ENCODE measurements at places on chromosomes 2 and 18.

- H3K4me3 ChIP-seq: no peak overlapping the region
- no peak for DNase-seq
- H3K4me1 ChIP-seq: peaks cover 53% of the 10 kb centered on the region
- no peaks in the 10 kb centered on the region for H3K27me3 ChIP-seq
- H3K27ac ChIP-seq: peak overlapping the region; percentile 37
These were observed 35.9 kb downstream of the ZFP36L2 start for GRCh38 chr2:43190311-43191052.

DNA sequence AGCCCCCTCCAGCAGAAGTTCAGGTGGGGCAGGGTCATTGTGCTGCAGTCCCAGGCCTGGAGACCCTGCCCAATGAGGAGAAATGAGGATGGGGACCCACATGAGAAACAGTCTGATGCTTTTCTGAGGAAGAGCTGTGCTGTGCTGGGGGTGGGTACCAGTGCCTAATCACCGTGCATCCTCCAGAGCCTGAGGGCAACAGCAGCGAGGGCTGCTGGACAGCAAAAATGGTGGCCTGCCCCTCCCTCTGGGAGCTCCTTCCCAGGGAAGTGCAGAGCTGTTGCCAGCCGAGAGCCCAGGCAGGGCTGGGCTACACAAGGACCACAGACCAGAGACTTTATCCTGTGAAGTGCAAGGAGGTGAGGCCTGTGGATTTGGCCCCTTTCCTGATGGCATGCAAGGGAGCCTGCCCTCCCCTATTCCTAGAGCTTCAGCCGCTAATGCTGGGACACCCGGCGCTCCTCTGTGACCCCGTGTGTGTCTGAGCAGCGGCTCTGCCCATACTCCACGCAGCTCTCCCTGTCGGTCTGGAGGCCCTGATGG lies 134.8 kb downstream of the DSEL start:
- no peak overlapping the region for H3K4me3 ChIP-seq
- no peak for DNase-seq
- no peaks in the 10 kb centered on the region for H3K27me3 ChIP-seq
- no peak overlapping the region for H3K27ac ChIP-seq
- H3K36me3 ChIP-seq: no peaks in the 10 kb centered on the region

DNA sequence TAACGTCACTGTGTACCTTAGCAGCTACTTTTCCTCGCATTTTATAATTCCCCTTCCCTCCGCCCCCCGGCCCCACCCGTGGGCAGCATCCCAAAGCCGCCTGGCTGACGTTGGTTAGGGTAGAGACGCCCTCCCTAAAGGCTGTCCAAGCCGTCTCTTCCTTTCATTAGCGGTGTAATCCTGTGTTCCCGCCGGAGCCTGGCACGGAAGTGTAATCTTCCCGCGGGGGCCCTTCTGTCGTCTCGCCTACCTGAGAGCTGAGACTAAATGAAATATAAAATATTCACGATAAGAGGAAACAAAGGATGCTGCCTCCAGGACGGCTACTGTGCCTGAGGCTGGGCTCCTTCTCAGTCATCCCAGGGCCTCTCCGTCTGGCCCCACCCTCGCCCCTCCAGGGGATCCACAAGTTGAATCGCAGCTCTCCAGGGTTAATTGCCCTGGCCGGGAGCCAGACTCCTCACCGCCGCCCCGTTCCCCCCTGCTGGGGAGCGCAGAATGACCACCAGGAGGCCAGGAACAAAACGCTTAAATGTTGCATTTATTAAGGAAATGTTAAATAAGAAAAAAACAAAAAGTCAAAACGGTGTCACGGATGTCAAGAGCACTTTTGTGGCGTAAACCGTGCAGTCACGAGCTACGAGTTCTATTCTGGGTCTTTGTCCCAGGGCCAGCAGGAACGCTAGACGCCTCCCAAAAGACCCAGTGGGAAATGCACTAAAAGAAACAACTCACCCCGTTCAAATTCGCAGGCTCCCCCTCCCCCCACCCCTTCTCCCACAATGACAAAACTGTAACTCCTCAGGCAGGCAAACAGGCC lies 1.5 kb downstream of the RPRM start:
- H3K4me3 ChIP-seq: peak overlapping the region; percentile 90
- H3K27ac ChIP-seq: no peak overlapping the region
- H3K4me1 ChIP-seq: peaks cover 15% of the 10 kb centered on the region
- H3K27me3 ChIP-seq: peaks cover 63% of the 10 kb centered on the region
- no peaks in the 10 kb centered on the region for H3K36me3 ChIP-seq

GRCh38 chr18:46723856-46724415 lies 32.9 kb downstream of the ST8SIA5 start:
- no peaks in the 10 kb centered on the region for H3K36me3 ChIP-seq
- peaks cover 25% of the 10 kb centered on the region for H3K27me3 ChIP-seq
- H3K4me1 ChIP-seq: peaks cover 2% of the 10 kb centered on the region
- no peak overlapping the region for H3K4me3 ChIP-seq
- H3K27ac ChIP-seq: no peak overlapping the region

GRCh38 chr18:68735483-68736343 lies 20.8 kb upstream of the TMX3 start:
- DNase-seq: no peak
- peaks cover 14% of the 10 kb centered on the region for H3K27me3 ChIP-seq
- no peak overlapping the region for H3K27ac ChIP-seq

DNA sequence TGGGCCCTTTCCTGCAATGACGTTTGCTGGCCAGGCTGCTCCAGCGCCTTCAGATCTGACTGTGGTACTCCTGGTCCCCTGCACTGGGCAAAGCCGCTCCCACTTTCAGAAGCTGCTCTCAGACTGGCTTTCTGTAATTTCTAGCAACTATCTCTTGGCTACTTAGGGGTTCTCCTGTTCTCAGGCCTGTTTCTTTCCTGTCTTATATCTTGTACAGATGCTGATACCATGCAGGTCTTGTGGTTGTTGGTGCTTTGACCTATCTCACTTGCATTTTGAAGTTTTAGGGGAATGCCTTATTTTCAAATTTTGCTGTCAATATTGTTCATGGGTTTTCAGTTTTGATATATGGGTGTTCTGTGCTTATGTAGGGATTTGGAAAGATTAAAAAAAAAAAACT lies 145.8 kb downstream of the CLIP4 start:
- H3K27ac ChIP-seq: no peak overlapping the region
- no peaks in the 10 kb centered on the region for H3K36me3 ChIP-seq
- H3K4me3 ChIP-seq: no peak overlapping the region
- peaks cover 42% of the 10 kb centered on the region for H3K27me3 ChIP-seq
- DNase-seq: no peak
- H3K4me1 ChIP-seq: peaks cover 3% of the 10 kb centered on the region

DNA sequence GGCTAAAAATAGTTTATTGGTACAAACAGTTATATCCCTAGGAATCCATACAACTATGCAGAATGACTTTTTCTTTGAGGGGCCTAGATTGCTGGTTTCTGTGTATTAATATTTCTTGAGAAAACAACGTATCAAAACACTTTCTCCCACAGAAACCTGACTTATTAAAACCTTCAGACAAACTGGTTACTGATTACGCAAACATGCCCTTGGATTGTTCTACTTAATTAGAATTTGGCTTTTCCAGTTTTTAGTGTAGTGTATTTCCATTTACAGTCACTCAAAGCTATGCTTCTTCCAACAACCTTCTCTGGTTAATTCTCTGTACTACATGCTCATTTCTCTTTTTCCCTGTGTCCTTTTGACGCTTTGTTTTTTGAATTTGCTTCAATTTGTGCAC lies 20.0 kb downstream of the VAPA start:
- H3K27ac ChIP-seq: no peak overlapping the region
- H3K36me3 ChIP-seq: no peaks in the 10 kb centered on the region
- H3K4me1 ChIP-seq: peaks cover 11% of the 10 kb centered on the region
- DNase-seq: no peak
- H3K4me3 ChIP-seq: peak overlapping the region; percentile 52

GRCh38 chr2:2871480-2872308 lies 505.9 kb downstream of the EIPR1 start:
- H3K27ac ChIP-seq: peak overlapping the region; percentile 29
- H3K27me3 ChIP-seq: no peaks in the 10 kb centered on the region
- H3K4me3 ChIP-seq: no peak overlapping the region
- no peaks in the 10 kb centered on the region for H3K36me3 ChIP-seq
- no peak for DNase-seq

- peaks cover 10% of the 10 kb centered on the region for H3K27me3 ChIP-seq
- DNase-seq: no peak
- no peaks in the 10 kb centered on the region for H3K36me3 ChIP-seq
- H3K27ac ChIP-seq: no peak overlapping the region
These were observed 94.4 kb downstream of the TTC32 start for GRCh38 chr2:19807346-19807745.

- no peak for DNase-seq
- H3K4me3 ChIP-seq: no peak overlapping the region
- H3K4me1 ChIP-seq: no peaks in the 10 kb centered on the region
- H3K27ac ChIP-seq: no peak overlapping the region
- peaks cover 44% of the 10 kb centered on the region for H3K27me3 ChIP-seq
These were observed 18.9 kb upstream of the ANKRD62 start for GRCh38 chr18:12074736-12075135.

DNA sequence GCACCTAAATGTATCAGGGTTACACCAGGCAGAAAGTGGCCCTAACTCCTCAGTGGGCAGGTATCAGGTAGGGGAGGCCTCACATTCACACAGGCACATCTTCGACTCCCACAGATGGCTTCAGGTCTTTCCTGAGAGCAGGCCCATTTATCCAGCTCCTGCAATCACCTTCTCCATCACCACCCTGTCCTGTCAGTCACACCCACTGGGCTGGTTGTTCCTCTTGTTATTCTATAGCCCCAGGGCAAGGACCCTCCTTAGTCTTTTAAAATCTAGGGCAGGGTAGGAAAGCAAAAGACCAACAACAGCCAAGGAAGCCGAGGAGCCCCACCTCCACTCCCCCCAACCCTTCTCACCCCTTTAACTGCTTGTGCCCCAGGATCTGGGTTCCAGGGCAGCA lies 9.1 kb upstream of the HOXD4 start:
- H3K27ac ChIP-seq: no peak overlapping the region
- peaks cover 9% of the 10 kb centered on the region for H3K4me1 ChIP-seq
- no peak overlapping the region for H3K4me3 ChIP-seq

GRCh38 chr2:178128836-178129630 lies 16.8 kb downstream of the RBM45 start:
- H3K4me3 ChIP-seq: no peak overlapping the region
- H3K4me1 ChIP-seq: peaks cover 9% of the 10 kb centered on the region
- no peak for DNase-seq
- no peak overlapping the region for H3K27ac ChIP-seq
- no peaks in the 10 kb centered on the region for H3K27me3 ChIP-seq
- H3K36me3 ChIP-seq: peaks cover 8% of the 10 kb centered on the region
